Activated naive CD4-positive, alpha-beta T cell treated with Interleukin-2 at 50 U/mL for 16 hours (primary cell): ENCODE measurements at places on chromosomes 7 and 10.

- DNase-seq, result no peak
Observed at GRCh38 chr10:50927522-50928189, 42.2 kb upstream of the A1CF start.

- DNase-seq, result no peak
Observed at GRCh38 chr10:59839576-59839975, 66.8 kb downstream of the CCDC6 start.

GRCh38 chr7:28570970-28571288 lies 158.6 kb downstream of the CREB5 start:
- no peak for DNase-seq

DNA sequence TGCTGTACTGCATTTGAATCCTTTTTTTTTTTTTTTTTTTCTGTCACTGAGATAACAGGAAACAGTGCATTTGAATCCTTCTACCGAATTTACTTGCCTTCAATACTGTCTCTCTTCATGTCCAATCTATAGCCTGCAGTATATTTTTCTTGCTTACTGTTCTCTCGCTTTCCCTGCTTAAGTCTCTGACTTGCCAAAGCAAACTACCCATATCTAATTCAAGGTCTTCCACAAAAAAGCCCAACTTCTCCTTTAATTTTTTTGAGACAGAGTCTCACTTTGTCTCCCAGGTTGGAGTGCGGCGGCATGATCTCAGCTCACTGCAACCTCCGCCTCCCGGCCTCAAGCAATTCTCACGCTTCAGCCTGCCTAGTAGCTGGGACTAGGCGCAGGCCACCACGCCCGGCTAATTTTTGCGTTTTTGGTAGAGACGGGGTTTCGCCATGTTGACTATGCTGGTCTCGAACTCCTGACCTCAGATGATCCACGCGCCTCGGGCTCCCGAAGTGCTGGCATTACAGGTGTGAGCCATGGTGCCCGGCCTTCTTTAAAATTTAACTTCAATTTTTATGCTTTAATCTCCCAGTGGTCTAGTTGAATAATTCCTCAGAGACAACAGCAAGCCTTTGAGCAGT lies 882 bp downstream of the PDCD11 start:
- no peak for DNase-seq

DNA sequence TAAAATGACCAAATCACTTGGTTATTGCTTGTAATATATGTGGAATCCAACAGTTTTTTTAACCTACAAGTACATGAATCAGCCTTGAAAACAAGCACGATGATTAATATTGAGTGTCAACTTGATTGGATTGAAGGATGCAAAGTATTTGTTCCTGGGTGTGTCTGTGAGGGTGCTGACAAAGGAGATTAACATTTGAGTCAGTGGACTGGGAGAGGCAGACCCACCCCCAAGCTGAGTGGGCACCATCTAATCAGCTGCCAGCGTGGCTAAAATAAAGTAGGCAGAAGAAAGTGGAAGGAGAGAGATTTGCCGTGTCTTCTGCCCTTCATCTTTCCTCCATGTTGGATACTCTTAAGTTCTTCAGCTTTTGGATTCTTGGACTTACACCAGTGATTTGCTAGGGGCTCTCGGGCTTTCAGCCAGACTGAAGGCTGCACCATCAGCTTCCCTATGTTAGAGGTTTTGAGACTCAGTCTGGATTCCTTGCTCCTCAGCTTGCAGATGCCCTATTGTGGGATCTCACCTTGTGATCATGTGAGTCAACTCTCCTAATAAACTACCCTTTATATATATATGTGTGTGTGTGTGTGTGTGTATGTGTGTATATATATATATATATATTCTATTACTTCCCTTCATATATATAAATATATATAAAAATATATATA lies 118.4 kb upstream of the WDR11 start:
- DNase-seq, result no peak

DNA sequence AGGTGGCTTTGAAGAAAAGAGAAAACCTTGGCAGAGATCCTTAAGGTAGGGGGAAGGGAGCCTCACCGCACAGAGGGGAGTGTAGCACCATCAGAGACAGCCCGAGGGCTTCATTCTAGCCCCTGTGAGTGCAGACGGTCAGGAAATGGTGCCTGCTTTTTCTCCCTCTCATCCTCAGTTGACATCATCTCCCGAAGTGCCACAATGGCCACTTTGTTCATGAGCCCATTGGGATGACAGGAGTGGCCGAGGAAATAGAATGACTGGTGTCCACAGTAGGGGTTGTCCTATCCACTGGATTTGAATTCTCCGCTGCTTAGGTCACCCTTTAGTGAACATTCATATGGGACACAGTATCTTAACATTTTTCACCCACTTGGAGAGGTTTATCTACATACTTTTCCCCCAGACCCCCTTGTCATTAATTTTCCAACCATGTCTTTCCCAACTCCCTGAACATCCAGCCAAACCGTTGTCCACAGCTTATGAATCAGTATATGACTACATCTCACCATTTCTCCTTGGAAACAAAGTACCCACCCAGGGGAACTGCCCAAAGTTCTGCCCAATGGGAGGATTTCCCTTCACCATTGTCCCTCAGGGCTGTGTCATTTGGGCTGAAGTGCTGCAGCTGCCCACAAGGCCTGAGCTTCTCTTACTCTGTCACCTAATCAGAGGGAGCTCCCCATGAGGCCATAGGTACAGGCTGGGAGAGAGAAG lies 108.8 kb downstream of the ADCY1 start:
- DNase-seq, result no peak

GRCh38 chr7:110534241-110534931 lies 556.5 kb upstream of the LRRN3 start:
- no peak for DNase-seq

DNA sequence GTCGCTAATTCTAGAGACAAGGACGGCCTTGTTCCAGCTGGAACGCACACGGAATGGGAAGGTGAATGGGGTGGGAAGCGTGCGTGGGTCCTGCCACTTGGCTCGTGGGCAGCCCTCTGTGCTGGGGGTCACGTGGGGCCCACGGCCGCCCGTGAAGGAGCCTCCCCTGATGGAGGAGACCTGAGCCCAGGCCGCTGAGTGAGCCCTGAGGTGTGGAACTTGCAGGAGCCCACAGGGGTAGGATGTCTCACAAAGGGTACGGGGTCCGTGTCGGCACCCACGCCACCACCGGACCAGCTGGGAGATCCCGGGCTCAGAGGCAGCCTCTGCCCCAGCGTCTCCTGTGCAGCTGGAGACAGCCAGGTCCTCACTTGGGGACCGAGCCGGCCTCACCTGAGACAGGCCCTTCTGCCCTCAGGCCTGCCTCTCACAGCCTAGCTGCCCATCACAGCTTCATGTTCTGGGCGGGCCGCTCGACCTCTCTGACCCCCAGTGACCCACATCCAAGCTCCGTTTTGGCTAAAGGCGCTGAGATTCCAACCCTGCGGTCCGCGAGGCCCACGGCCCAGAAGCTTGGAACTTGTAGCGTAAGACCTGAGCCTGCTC lies 84.8 kb downstream of the FOXL3 start:
- peak; percentile 0 for DNase-seq

GRCh38 chr7:99371376-99371920 lies 3.1 kb upstream of the ARPC1B start:
- no peak for DNase-seq

- no peak for DNase-seq
Observed at GRCh38 chr7:22720791-22721786, 5.9 kb upstream of the IL6 start.

GRCh38 chr10:102167861-102168260 lies 15.7 kb downstream of the NOLC1 start:
- DNase-seq, result no peak

GRCh38 chr7:8295638-8296361 lies 33.8 kb upstream of the ICA1 start:
- DNase-seq, result peak; percentile 5

- no peak for DNase-seq
Observed at GRCh38 chr7:22647451-22648257, 79.3 kb upstream of the IL6 start.

DNA sequence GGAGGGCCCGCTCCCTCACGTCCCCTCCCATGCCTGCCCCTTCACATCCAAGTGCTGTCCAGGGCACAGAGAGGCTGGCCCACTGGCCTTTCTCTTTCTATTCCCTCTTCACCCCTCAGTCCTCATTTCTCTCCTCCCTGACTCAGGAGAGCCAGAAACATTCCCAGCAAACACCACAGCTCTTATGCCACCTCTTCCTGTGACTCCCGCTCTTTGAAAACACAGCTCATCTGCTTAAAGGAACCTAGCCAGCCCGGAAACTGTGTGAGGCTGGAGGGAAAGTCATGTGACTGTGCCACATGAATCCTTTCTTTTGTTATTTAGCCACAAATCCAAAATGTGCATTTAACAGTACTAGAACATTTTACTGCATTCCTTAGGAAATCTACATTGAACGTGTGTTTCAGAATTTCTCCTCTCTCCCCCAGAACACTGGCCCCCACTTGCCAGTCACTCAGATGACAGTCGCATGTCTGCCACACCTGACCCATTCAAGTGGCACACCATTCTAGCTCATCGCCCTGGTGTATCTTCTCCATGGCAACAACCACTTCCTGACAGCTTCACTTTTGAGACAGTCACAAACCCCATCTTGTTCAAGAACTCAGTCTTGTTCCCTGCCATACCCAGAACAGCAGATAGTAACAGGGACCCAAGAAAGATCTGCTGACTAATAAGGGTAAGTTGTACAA lies 42.8 kb downstream of the GRB10 start:
- DNase-seq, result peak; percentile 43

- no peak for DNase-seq
Observed at GRCh38 chr10:80281784-80282765, 7.4 kb downstream of the MAT1A start.

DNA sequence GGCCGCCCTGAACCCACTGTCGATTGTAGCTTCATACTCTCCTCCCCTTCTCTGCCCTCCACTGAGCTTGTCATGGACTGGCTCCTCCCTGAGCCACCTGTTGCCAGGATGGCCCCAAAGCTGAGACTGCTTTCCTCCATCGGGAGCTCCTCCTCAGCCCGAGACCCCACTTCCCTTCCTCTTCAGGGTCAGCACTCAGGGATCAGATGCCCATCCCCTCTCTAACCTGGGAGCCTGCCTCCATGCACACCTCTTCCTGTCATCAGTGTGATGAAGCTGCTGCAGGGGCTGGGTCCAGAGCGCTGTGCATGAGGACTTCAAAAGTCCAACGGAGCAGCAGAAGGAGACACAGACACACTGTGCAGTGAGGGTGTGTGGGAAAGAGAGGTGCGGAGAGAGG lies 201.1 kb downstream of the WDR37 start:
- no peak for DNase-seq

- no peak for DNase-seq
Observed at GRCh38 chr7:94240902-94241301, 153.8 kb upstream of the COL1A2 start.

GRCh38 chr7:44937426-44937825 lies 41.4 kb downstream of the MYO1G start:
- no peak for DNase-seq

GRCh38 chr10:105391670-105392351 lies 750.7 kb downstream of the SORCS3 start:
- no peak for DNase-seq

GRCh38 chr7:107441581-107442422 lies 28.1 kb upstream of the GPR22 start:
- DNase-seq, result no peak

DNA sequence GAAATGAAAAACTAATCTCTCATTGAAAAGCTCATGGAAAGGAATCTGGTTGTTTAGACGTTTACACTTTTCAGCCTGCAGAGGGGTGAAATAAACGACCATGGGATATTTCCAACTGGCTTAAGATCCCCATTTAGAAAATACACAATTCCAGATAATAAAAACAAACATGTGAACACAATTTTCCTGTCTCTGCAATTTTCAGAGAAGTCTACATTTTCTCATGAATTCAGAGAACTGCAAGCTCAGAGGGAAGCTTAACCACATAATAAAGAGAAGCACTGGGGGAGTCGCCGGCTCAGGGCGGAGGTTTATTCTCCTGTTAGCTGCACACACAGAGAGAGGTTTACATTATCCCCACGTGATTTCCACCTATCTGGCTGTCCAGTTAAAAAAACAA lies 215.2 kb downstream of the FANK1 start:
- no peak for DNase-seq

GRCh38 chr10:53033396-53033795 lies 260.8 kb upstream of the MBL2 start:
- no peak for DNase-seq

- DNase-seq, result no peak
Observed at GRCh38 chr10:88118729-88119128, 255.3 kb downstream of the PTEN start.

DNA sequence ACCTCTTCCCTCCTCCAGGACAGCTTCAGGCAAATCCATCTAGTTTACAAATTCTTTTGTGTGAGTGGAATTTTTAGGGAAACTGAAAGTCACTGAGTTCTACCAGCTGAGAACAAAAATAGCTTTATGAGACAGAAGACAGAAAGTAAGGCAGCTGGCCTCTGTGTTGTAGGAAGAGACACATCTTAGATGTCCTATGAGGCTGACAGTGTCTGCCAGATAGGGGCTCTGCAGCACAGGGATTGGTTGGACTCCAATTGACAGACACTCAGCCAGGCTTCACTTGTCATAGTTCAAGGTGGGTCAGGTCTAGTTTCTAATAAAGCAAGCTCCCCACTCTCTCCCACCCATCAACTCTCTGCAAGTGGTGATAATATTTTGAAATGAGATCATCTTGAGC lies 574.9 kb downstream of the CCSER2 start:
- DNase-seq, result no peak

- DNase-seq, result peak; percentile 0
Observed at GRCh38 chr10:46294641-46295220, 7.9 kb downstream of the ANTXRL start.

DNA sequence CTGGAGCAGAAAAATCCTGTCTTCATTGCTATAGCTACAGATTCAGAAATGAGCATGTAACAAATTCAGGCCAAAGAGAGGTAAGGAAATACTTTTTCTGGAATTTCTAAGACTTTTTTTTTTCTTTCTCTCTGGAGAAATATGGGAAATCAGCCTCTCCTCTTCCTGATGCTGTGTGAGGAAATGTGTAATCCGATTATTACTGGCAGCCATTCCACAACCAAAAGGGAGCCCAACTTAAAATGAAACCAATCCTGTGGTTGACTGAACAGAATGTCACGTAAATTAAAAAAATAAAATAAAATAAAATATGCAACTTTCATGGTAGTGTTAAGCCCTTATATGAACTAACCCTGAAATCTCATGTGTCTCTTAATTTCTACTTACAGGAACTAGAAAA lies 10.7 kb upstream of the POT1 start:
- no peak for DNase-seq
